Stomach (tissue), 19 donors: ENCODE measurements at places on chromosomes 5 and 9. TPM values are rescaled to one million over a fixed set of nuclear protein-coding genes. Genes with fewer than 3 reads are reported as not detected.
A peak's percentile ranks its signal among the peaks of the same experiment; 100 is the strongest.

The CDH9 gene
- not detected for polyA plus RNA-seq

The PLPPR1 gene
- 0.13 TPM for polyA plus RNA-seq

DNA sequence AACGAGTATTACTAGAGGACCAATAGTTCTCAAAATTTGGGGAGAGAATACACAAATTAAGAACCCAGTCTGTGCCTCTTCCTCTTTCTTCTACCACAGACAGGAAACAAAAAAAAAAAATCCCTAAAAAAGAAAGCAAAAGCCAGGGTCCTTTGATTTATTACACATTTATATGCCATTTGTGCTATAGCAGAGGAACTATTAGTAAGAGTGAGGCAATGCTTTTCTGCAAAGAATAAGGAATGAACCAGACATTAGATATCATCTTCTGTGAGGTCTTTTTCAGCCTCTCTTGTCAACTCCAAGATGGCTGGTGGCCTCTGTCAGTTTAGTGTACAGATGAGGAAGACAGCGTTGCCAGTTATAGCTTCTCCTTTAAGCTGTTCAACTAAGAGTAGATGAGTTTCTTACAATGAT lies 127.6 kb downstream of the RFX3 start:
- DNase-seq, result no peak

- DNase-seq, result no peak
These were observed 19.4 kb downstream of the ZNF618 start for GRCh38 chr9:113895526-113895925.

GRCh38 chr9:74846766-74847165 lies 41.0 kb downstream of the TRPM6 start:
- no peak for DNase-seq

- DNase-seq, result no peak
These were observed 243.8 kb downstream of the CSNK1G3 start for GRCh38 chr5:123755653-123756317.

DNA sequence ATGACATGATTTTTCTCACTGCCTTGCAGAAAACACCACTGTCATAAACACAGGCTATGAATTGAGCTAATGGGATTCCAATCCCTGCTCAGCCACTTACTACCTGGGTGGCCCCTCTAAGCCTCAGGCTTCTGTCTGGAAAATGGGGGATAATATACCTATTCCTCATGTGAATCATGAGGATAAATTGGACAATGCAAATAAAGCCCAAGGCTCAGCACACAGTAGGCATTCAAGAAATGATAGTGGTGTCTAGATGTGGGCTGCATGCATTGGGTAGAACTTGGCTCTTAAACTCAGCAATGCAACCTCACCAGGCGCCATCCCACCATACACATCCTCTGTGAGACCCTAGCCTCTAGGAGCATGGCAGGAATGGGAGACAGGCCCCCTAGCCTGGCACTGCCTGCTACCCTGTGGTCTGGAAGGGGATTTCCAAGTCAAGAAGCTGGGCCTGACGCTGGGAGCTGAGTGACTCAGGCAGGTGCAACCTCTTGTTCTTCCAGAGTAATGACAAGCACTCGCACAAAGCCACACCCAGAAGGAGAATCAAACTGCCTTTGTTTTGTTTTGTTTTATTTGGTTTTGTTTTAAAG lies 2.3 kb upstream of the TNIP1 start:
- DNase-seq, result peak; percentile 85

GRCh38 chr9:12054235-12054634 lies 639.0 kb upstream of the TYRP1 start:
- no peak for DNase-seq

DNA sequence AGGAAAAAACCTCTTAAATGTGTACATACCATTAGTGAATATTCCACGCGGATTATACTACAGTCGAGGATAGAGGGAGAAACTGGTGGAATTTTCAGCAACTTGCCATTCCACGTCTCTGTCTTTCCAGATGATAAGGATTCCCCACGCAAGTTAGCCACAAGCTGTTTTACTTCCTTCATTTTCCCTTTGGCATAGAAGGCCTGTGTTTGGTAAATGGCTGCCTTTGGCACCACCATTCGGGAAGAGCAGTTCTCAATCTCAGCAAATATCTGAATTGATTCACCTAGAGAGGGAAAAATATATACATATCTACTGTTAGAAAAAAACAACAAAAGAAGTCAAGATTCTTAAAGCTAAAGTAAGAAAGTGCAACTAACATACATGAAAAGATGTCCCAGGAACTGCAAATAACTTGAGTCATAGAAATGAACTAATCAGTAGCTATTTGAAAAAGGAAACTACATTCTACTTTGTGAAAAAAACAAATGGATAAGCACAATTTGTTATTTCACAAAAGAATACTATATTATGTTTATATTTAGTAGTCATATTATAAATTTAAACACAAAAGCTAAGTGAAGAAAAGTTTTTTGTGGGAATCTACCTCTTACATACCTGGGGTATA lies 8.1 kb downstream of the ARRDC3 start:
- DNase-seq, result no peak
